ENCODE measurements at places on chromosomes 4 and X.
A peak's percentile ranks its signal among the peaks of the same experiment; 100 is the strongest.

DNA sequence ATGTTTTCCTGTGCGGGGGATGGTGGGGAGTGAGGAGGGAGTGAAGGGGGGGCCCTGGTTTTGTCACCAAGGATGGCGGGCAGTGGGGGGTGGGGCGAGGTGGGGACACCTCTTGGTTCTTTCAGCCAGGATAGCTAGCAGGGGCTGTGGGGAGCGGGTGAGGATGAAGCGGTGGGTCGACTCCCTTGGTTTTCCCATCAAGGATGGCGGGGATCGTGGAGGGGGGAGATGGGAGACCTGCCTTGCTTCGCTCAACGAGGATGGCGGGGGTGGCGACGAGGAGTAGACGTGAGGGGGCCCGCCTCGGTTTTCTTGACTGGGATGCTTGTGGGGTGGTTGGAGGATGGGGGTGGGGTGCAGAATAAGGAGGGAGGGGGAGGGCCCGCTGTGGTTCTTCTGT lies 643 bp downstream of the FHL1 start:
- DNase-seq, result no peak

- DNase-seq, result no peak
These were observed 28.2 kb upstream of the PPP2R2C start for GRCh38 chr4:6500481-6501140.

GRCh38 chr4:118774321-118774720 lies 61.6 kb downstream of the SEC24D start:
- DNase-seq, result no peak

DNA sequence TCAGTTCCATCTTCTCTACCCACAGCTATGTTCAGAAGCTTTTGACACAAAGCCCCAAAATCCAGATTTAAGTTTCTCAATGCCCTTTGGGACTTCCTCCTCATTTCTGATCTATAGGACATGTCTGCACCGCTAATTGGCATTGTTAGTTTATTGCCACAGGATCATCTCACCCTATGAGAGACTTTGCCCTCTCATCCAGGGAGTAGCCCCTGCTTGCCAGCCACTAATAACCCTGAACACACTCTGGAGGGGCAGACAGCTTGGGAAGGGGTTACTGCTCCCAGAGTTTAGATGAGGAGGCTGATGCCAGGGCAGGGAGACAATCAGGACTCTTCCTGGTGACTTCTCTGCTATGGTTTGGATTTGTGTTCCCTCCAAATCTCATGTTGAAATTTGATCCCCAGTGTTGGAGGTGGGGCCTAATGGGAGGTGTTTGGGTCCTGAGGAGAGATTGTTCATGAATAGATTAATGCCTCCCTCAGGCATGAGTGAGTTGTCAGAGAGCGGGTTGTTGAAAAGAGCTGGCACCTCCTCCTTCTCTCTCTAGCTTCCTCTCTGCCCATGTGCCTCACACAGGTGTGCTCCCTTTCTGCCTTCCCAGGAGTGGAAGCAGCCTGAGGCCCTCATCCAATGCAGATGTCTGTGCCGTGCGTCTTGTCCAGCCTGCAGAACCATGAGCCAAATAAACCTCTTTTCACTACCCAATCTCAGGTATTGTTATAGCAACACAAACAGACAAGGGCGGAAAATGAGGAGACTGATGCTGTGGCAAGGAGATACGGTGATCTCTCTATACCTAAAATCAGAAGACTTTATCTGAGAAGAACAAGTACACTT lies 3.6 kb upstream of the SCARB2 start:
- peak; percentile 7 for DNase-seq

DNA sequence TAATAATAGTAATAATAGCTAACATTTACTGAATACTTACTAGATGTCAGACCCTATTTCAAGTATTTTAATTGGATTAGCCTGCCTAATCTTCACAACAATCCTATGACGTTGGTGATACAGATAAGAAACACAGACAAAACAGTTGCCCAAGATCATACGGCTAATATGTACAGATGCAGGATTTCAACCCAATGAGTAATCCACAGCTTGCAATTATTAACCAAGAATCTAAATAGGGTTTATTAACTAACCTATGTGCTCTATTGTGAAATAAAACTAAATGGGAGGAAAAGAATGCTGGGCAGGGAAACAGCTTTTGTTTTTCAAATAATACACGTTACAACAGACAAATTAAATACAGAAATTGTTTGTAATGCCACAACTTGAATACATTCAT lies 23.4 kb downstream of the FBXO8 start:
- DNase-seq, result no peak

- DNase-seq, result no peak
These were observed 3.9 kb upstream of the SPOCK3 start for GRCh38 chr4:167238226-167238625.

DNA sequence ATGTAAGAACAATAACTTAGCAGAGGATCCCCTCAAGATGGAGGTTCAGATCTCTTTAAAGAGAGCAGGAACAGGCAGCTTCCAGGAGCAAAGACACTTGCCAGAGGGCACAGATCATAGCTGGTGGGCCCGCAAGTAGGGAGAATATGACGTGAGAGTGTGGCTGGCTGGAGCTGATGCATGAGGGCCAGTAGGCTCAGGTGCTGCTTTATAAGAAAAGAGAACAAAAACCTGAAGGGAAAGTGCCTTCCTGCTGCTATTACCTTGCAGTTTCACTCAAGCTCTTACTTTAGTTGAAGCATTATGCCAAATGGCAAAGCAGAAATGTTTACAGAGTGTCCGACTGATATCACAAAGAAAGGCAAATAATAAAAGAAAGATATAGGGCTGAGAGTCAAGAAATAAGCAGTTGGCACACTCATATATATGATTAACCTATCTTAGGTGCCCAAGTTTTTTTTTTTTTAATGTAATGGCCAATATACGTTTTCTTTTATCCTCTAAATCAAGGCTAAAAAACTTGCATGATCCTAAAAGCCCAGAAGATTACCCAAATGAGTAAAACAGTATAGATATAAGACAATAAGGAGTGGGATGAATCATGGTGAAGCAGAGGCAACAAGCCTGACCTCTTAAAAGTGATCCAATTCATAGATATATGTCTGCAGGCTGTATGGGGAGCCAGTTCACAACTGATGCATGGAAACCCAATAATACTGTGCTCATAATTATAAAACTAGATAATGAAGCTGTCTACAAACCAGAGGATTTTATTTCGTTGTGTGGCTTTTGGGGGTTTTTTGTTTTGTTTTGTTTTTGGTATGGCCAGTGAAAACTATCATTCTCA lies 12.6 kb downstream of the NR0B1 start:
- no peak for DNase-seq
